ENCODE measurements at places on chromosomes 12 and 14.

DNA sequence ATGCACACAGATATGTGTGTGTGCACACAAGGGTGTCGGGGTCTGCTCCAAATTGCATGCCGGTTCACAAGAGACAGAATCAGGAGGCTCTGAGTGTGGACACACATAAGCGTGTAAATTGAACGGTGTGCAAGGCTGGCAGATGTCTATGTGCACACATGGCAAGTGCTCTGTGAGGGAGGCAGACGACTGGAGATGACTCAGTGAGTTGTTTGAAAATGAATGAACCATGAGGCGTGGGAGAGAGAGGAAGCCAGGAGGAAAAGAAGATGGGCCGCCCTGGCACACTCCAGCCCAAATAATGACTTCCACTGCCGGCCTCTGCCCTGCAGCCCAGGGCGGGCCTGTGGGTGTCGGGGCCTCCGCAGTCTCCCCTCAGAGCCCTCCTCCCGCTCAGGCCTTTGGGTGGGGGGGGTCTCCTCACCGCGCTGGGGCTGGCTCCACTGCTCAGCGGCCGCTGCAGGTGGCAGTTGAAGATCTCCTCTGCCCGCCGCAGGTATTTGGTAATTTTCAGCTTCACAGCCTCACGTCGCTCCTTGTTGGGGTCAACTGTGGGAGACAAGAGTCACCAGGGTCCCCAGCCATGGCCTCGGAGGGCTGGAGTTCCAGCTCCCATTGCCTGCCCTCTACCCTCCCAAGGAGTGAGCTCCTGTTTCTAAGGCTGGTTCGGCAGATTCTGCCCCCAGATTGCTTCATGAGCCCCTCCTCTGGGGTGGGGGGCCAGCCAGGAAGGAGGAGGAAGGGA, 3.5 kb downstream of the RPS6KL1 start:
- no peak for DNase-seq

DNA sequence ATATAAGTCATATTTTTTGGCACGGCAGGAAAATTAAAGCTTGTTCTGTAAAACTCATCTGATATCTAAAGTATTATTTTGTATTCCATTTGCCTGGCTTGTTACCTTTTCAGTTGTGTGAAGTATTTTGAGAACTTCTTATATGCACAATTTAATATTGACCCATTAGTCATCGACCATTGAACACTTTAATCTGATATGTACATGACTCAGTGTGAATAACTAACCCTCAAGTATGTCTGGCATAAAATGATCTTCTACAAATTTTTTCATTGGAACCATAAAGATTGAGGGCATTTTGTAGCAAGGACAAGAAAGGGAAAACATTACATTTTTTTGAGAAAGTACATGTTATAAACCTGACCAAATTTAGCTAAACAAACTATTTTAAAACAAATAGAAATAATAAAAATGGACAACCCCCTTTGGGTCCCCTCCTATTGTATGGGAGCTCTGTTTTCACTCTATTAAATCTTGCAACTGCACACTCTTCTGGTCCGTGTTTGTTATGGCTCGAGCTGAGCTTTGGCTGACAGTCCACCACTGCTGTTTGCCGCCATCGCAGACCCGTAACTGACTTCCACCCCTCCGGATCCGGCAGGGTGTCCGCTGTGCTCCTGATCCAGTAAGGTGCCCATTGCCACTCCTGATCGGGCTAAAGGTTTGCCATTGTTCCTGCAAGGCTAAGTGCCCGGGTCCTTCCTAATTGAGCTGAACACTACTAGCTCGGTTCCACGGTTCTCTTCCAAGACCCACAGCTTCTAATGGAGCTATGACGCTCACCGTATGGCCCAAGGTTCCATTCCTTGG, 118.8 kb downstream of the SLC6A15 start:
- DNase-seq = no peak

GRCh38 chr12:28844718-28845117, 304.4 kb upstream of the FAR2 start:
- no peak for DNase-seq

GRCh38 chr12:106085213-106085612, 53.5 kb downstream of the NUAK1 start:
- peak; percentile 5 for DNase-seq

DNA sequence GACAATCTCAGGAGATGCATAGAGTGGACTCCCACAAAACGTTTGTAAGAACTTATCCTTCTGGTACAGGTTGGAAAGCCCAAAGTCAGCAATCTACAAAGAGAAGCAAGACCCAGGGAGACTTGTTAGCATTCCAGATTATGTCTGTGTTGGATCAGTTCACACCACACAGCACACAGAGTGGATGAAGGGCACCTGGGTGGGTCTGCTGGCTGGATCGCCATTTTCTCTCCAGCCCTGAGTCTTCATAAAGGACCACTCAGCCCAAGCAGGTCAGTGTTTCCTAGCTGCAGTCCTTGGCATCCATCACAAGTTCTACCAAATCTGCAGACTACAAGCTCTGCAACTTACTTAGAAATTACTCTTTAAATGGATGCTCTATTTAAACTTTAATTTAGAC, 66.0 kb downstream of the NUAK1 start:
- no peak for DNase-seq

- DNase-seq = no peak
These were observed 1.4 kb downstream of the GUCY2C start for GRCh38 chr12:14694970-14695369.

- DNase-seq = no peak
These were observed 8.3 kb upstream of the SYNDIG1L start for GRCh38 chr14:74434294-74434693.

DNA sequence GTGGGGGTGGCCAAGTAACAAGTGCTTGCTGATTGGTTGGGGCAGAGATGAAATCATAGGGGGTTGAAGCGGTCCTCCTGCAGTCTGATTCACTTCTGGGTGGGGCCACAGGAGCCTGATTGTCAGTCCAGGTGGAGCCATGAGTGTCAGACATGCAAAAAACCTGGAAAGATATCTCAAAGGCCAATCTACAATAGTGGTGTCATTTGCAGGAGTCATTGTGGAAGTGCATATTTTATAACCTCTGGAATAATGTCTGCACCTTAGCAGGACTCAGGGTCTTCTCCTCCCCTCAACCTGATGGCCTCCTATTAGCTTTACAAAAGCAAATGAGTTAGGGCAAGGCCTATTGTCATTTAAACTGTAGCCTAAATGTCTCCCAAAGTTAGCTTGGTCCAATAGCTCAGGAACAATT, 241.4 kb downstream of the NUAK1 start:
- no peak for DNase-seq

GRCh38 chr14:50813544-50813863, 17.5 kb downstream of the NIN start:
- DNase-seq = peak; percentile 39

- DNase-seq = no peak
These were observed 34.6 kb downstream of the ATF7 start for GRCh38 chr12:53591301-53592206.

DNA sequence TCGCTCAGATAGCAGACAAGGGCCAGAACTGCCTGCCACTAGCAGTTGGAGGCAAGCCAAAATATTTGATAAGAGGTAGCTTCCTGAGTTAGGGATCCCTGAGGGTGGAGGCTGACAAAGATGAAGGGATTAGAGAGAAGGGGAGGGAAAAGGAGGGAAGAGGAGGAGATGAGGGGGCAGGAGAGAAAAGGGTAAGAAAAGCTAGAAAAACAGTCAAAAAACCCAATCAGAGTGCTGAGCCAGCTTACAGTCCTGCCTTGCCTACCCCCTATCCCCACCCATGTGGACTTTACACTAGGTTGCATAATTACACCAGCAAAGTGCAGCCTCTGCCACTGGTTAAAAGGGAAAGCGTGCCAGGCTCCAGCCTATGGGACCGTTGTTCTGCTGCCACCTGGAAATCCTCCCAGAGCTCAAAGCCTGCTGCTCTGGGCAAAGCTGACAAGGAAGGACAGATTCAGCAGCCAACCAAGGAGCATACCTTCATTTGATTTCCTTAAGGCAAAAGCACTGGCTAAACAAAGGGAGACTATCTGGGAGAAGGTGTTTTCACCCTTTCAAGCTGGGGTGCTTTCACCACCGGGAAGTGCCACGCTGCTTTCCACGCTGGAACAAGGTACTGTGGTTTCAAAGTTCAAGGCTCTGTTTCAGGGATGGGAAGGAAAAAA, 3.8 kb upstream of the NUMB start:
- DNase-seq = no peak

DNA sequence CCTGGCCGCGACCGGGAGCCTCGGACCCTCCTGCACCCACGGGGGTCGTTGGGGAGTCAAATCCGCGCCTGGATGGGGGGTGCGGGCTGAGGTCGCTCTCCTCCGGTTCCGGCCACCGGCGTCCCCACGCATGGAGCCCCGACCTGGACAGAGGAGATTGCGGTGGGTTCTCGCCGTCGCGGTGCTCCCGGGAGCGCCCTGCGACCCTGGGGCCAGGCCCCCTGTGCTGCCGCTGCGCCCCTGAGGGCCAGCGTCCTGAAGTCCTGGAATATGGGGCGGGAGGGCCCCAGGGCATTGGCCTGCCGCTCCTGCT, 345 bp downstream of the ASPG start:
- DNase-seq = no peak

DNA sequence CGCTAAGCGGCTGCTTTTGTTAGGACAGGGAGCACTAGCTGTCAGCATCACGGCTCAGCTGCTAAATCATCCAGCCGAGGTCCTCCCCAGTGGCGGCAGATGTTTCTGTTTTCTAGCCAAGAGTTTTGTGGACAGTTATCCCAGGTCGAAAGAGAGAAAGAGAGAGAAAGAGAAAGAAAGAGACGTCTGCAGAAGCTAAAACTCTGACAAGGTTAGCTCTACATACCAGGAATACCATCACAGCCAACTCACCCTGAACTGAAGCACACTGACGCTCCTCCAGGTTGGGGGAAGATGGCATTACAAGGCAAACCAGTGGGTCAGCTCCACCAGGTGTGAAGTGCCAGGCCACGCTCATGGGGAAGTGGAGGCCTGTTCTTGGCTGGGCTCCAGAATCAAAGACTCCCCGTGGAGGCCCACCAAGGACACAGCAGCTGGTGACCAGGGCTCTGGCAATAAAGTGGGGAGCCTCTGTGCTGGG, 64.9 kb upstream of the DICER1 start:
- no peak for DNase-seq

GRCh38 chr14:68248481-68249255, 429.1 kb downstream of the RAD51B start:
- DNase-seq = peak; percentile 42

- DNase-seq = no peak
These were observed 117.2 kb upstream of the PMCH start for GRCh38 chr12:102314821-102315220.

GRCh38 chr14:61516118-61516743, 179.1 kb upstream of the HIF1A start:
- DNase-seq = no peak

DNA sequence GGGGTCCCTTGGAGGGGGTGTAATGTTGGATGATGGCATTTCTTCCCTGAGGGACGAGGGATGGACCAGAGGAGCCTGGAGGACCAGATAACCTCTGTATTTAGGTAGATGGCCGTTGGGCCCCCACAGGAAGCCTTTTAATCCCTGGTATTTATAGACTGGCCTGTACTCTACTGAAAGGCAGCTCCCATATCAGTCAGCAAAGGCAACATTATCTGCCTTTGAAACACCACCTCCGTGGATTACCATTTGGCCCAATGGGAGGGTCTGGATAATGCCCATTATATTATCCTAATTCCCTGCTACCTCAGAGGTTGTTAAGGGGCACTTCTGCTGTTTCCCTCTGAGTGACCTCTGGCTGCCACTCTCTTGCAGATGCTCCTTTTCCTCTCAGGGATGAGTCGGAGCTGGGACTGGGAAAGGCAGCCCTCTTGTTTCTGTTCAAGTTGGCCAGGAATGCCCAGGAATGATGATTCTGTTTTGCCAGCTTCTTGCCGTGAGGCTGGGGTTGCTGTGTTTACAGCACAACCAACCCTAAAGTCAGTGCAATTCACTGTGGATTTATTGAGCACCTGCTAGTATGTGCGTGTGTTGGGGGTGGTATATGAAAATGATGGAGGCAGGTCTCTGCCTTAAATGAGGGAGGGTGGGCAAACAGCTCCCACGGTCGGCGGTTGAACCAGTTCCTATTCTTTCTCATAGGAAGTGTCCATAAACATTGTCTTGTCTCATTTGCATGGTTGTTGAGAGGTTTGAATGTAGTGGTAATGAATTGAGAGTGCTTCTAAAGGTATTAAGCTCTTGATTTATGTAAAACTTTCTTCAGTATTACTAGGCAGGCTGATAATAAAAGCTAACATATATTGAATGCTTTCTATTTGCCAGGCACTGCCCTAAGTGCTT, 18.1 kb downstream of the SUSD6 start:
- DNase-seq = no peak

GRCh38 chr14:87971010-87971409, 22.0 kb downstream of the GALC start:
- no peak for DNase-seq

- no peak for DNase-seq
These were observed at the start of gene MIA2 for GRCh38 chr14:39233680-39234326. TSS of gene MIA2 (plus strand) at chr14:39233915. CDS start at chr14:39234115, 200 bp downstream.

DNA sequence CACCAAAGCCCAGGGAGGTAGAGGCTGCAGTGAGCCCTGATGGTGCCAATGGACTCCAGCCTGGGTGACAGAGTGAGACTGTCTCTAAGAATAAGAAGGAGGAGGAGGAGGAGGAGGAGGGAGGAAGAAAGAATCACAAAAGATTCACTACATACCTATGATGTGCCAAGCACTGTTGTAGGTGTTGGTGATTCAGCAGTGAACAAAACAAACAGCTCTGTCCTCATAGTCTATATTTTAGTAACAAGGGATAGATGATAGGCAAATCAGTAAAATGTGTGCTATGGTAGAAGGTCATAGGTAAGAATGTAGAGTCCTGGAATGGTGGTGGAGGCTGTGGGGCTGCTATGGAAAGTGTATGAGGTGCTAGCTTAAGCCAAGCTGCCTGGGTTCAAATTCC, 18.0 kb upstream of the ABHD12B start:
- no peak for DNase-seq

- no peak for DNase-seq
These were observed 19.6 kb downstream of the MLXIP start for GRCh38 chr12:122097927-122098756.

GRCh38 chr12:87171356-87171755, 857.8 kb downstream of the C12orf50 start:
- no peak for DNase-seq

- no peak for DNase-seq
These were observed 110.7 kb downstream of the SLC15A5 start for GRCh38 chr12:16166563-16167470.

DNA sequence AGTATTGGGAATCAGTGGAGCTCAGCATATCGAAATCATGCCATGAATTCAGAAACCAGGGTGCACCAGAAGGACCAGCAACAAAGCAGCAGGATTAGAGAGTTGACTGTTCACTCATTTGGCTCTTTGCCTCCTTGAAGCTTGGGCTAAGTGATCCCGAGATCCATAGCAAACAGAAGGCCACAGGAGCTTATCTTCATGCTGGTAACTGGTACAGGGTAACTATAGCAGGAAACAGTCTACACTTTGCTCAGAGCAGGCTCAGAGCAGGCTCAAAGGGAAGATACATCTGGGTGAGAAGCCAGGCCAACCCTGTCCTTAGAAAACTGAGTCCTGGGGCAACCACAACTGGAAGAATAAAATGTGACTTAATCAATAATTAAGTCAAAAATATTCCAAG, 111.1 kb downstream of the GRIN2B start:
- DNase-seq = no peak

- no peak for DNase-seq
These were observed 159.3 kb downstream of the SLCO1B3 start for GRCh38 chr12:20969766-20970165.

- DNase-seq = no peak
These were observed 105.3 kb upstream of the DYRK2 start for GRCh38 chr12:67543021-67543770.

Data from activated CD4-positive, alpha-beta T cell treated with anti-CD3 and anti-CD28 coated beads, Interleukin-2, Interleukin-4, amounts not matched to agents 100 ng/mL and 50 ng/mL, durations not matched to agents 16 hours and 8 hours (primary cell).